CD4-positive, alpha-beta T cell treated with Interleukin-1 beta for 1 hour (primary cell): ENCODE measurements at places on chromosomes 5 and 9.
A peak's percentile ranks its signal among the peaks of the same experiment; 100 is the strongest.

GRCh38 chr5:134077926-134078580 is 36.4 kb upstream of the TCF7 start:
- DNase-seq = no peak

DNA sequence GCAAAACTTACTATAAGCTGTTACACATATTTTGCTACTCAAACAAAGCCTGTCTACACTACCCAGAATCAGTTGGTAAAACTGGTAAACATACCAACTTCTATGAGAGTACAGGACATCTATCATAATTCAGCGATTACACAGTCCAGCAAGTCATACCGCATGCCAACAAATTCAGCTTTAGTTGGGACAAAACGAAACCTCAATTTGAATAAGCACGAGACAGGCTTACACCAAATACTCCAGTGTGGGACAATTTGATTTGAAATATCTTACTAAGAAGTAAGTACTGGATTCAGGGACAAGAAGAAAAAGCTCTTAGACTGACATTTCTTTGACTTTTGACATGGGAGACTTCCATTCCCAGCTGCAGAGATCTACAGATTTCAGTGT is 2.0 kb downstream of the NRG2 start:
- DNase-seq = no peak

- no peak for DNase-seq
Observed at GRCh38 chr5:127741412-127741811, 38.2 kb downstream of the CCDC192 start.

DNA sequence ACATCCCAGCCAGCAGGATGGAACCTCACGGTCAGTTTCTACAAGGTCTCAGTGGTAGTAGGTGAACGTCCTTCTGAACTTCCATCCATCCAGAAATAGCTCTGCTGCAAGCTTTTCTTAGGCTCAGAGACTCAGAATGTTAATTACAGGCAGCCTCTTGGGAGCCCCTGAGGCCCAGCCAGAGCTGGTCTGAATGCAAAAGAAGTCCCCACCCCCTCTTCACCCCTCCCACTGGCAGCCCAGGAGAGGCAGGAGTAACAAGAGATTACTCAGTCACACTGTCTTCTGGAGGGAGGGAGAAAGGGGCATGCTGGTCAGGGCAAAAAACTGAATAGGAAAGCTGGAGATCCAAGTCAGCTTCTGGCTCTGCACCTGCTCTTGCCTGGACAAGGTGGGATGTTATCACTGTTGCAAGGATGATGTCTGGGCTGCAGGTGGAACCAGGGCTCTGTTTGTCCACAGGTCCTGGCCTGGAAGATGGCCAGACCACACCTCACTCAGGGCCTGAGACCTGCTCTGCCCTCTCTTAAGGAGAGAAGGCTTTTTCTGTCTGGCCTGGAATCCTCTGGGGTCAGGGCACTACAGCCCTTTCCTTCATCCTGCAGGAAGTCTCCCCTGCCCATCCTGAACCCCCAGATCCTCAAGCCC is 9.1 kb downstream of the ENHO start:
- no peak for DNase-seq

- peak; percentile 63 for DNase-seq
Observed at GRCh38 chr9:79572608-79573411, 1.0 kb downstream of the TLE4 start.

GRCh38 chr9:11500780-11501179 is 888.0 kb upstream of the PTPRD start:
- no peak for DNase-seq

- no peak for DNase-seq
Observed at GRCh38 chr9:92245005-92245797, 48.3 kb downstream of the IARS1 start.

DNA sequence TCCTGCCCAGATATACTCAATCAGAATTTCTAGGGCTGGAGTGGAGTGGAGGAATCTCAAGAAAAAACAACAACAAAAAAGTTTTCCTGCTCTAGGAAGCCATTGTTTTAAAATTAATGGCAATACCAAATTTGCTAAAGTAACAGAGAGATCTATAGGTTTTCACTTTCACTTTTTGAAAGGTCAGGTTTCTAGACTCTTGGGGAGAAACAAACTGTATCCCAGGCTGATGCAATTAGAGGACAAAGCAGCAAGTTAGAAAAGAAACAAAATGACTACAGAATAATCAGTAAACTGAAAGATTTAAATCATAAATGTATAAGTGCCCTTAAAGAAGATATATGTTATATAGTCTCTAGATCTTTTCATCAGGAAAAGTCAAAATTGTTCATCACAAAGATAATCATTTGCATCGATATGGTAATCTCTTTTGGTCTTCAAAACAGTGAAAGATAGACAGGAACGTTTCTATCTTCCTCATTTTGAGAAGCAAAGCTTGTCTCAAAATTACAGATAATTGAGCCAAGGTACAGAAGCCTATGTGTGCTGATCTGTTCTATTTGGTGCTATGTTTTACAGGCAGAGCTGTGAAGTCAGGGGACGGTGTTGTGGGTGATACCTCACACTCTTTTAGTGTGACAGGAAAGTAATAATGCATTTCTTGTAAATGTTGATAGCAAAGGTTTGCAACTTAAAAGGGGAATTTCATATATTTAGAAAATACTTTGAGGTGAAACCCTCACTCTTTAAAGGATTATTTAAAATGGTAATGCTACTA is 1746.6 kb upstream of the C9orf72 start:
- DNase-seq = no peak

- peak; percentile 41 for DNase-seq
Observed at GRCh38 chr9:107929443-107929842, 439.9 kb upstream of the KLF4 start.

- no peak for DNase-seq
Observed at GRCh38 chr5:138989720-138990119, 114.6 kb upstream of the LRRTM2 start.

DNA sequence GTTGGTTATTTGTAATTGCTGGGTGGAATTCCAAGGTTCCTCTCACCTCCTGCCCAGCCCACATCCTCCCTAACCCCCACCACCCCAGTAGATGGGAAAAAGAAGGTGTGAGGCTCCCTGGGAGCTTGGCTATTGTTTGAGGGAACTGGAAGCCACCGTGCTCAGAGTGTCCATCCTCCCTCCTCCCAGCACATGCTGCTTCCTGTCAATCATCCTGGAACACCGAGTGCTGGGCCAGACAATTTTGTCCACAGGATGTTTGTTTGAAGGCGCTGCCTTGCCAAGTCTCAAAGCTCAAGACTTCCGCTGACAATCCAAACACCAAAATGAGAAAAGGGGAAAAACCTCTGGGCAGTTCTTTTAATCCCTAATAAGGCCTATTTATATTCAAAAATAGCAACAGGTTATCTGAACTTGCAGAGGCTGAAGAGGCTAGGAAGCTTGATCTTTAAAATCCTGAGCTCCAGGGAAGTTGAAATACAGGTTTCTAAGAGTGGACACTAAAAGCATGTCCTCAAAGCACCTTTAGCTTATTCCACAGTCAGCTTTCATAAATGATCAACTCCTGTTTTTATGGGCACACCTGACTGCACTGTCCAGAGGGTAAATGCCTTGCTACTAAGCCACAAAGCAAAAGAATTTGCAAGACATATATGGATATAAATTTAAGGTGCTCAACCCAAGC is 286.7 kb downstream of the NFIB start:
- no peak for DNase-seq
